ENCODE measurements at places on chromosomes 6 and 20.

DNA sequence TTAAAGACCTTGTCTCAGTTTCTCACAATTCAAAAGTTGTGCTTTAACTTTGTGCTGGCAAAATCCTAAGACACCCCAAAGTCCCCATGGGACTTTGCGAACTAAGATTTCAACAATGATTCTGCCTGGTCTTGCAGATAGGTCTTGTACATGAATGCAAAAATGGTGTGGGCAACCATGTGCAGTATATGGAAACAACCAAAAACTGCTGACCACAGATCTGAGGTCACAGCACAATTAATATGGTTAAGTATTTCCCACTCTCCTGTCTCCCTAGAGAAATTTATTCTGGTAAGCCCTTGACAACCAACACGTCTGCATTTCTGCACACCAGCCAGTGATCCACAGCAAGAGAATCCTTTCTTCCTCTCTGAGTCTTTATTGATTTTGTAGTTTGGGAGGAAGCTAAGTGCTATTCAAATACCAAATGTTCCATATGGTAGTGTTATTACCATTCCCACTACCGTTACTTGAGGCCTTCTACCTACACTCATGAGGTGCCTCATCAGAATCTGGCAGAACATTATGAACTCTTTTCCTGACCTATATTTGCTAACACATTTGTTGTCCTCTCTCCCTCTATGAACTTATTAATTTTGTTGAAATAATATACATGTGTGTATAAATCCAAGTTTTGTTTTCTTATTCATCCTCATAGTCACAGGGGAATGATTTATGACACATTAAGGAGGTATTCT, 178.7 kb downstream of the ATXN1 start:
- no peak for DNase-seq

GRCh38 chr20:1964061-1964460, 29.8 kb downstream of the PDYN start:
- no peak for DNase-seq

DNA sequence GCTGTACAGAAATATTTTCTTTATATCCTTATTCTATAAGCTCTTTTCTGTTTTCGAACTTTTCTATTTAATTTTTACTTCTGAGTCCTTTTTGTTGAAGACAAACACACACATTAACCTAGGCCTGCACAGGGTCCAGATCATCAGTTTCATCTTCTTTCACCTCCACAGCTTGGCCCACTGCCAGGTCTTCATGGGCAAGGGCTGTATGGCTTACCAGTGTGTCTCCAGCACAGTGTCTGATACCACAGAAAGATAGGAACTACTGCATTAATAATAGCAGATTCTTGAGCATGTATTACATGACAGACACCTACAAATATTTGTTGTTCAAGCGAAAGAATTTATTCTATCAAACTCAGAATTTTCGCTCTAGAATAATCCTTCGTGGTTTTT, 24.4 kb downstream of the QKI start:
- no peak for DNase-seq

DNA sequence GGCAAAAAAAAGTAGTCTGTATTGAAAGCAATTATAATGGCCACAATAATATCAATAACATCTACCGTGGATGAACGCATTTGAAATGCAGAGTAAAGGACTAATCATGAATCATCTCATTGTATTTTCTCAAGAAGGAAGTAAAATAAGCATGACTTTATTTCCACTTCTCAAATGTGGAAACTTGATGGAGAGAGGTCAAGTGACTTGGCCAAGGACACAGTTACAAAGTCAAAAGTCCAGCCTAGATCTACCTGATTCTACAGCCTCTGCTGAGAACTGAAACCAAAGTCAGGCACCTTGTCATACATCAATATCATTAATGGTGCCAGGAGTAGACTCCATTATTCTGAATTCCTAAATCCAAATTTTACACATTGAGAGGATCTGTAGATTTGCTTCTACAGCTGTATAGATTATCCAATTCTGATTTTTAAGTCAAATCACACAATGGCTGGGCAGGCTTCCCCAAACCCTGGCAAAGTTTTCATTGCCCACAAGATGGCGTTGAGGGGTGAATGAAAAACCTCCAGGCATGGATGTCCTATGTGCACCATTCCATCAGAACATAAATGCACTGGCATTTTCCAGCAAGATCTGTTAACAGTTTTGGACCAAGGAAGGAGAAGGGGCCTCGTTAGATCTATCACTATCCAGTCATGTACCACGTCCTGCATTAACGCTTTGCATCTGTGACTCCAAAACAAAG, 423.1 kb downstream of the MAFB start:
- no peak for DNase-seq

DNA sequence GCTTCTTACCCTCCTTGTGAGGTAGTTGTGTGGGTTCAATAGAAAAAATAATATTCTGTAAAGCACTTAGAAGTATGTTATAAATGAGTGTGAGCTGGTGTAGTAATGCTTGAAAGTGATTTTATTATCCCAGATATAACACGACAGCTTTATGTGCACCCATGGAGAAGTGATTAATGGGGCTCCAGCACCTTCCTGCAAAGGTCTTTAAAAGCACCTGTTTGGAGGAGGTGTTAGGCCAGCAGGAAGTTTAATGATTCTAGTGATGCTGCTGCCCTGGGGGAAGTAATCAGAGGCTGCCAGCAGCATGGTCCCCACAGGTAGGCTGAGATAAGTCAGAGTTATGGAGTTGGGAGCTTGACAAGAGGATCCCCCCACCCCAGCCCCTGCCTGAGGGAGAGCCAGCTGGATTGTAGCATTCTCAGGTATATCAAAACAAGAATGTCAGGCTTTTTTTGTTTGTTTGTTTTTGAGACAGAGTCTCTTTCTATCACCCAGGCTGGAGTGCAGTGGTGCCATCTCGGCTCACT, 166.3 kb downstream of the PHACTR1 start:
- DNase-seq = no peak

DNA sequence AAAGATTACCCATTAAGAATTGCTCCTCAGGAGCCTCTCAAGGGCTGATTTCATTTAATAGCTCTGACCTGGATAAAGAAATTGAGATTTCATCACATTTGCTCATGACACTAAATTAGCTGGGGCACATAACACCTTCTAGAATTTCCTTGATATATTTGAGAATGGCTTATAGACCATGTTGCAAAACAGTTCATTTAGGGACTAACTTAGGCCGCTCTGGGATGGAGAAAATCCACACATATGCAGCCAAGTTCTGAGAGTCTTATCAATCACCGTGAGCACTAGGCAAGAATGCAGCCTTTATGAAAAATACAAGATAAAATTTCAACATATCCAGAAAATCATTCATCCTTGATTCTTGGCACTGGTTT, 91.0 kb upstream of the MCHR2 start:
- no peak for DNase-seq

DNA sequence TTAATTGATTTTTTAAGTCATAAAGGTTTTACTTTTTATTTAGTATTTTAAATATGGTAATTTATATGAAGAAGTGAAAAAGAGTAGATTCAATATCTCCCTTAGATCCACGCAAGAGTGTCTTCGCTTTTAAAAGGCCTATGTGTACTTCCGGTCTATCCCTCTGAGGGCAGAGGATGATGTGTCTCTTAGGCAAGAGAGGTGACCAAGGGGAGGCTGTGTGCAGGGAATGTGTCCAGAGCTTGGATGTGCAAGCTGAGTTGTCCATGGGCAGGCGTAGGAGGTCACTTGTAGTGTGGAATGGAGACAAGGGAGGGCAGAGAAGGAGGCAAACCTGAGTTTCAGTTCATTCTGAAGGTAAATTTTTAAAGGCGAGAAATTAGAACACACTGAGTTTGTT, 113.9 kb downstream of the CRYBG1 start:
- no peak for DNase-seq

DNA sequence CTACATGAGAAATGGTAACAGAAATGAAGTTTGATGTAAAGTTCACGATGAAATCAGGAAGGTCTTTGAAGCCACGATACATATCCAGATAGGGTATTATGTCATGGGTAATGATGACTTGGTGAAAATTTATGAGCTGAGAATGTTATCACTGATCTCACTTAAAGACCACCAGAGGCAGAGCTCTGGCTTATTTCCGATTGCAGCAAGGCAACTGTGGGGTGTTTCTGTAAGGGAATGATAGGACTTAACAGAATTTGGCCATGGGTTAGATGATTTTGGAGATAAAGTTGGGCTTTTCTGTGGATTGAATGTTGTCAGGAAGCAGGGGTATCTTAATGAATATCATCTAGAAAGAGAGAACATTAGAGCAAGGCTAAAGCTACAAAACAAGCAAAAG, 508.4 kb downstream of the HDGFL1 start:
- DNase-seq = no peak

GRCh38 chr6:130381459-130382380, 15.9 kb downstream of the TMEM200A start:
- no peak for DNase-seq

- DNase-seq = no peak
Measured at GRCh38 chr6:32837651-32838113, 857 bp downstream of the TAP2 start.

GRCh38 chr20:63969838-63970713, at the start of gene ZNF512B:
TSS of gene ZNF512B (minus strand) at chr20:63969930. CDS start at chr20:63967950, 1,980 bp downstream.
- no peak for DNase-seq

DNA sequence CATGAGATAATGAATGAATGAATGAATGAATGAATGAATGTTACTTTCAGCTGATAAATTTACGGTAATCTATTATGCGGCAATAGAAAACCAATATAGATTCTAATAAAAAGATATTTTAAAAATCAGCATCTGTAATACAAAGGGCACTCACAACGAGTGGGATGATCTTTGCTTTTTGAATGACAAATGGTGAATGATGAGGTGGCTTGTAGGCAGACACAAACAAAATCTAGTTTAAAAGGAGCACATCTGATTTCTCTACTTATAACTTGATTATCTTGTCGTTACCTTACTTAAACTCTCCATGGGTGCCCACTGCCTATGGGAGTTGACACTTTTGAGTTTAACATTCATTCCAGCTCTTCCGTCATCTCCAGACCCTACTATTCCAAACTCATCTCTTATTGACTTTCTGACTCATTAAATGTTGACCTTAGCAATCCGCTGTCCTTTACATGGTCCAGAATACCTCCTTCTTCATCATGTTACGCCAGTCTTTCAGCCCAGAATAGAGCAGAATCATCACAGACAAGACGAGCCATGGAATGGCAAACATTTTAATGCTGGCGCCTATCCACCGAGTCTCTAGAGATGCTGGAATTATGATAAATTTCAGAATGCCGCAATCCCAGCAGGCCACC, 41.3 kb downstream of the NHLRC1 start:
- DNase-seq = no peak

DNA sequence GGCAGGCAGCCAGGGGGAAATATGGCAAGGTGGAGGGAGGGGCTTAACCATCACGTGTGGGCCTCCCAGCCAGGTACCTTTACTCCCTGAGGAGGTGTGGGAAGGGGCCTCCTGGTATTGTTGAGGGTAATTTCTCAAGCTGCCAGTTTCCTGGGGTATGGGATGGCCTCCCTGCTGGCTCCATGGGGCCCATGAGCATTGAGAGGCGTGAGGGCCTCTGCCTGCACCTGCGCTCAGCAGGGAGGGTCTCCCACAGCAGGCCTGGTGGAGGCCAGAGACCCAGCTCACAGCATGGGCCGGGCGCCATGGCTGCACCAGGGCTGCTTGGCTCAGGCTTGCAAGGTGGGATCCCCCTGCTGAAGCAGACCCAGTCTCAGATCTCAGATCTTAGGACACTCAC, 113.0 kb downstream of the GRM4 start:
- no peak for DNase-seq

DNA sequence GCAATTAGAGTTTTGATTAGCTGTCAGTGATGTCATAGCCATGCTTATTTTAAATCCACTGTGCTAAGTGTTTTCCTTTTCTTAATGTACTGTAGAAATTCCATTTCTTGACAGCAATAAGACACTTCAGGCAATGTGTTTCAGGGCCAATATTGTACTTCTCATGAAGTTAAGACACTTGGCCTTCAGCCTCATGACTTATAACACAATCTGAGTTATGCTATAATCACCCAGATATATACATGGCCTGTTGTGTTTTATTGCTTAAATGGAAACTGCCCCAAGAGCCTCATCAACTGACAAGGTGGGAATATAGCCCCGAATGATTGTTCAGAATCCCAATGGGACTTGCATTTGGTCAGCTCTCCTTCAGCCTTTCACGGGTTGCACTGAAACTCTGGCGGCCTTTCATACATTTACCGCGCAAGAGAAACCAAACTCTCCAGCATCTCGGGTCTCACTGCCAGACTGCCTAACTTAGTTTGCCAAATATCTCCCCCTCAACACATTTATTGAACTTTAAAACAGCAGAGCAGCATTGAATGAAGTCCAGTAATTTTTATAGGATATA, 44.2 kb upstream of the TBX18 start:
- no peak for DNase-seq

DNA sequence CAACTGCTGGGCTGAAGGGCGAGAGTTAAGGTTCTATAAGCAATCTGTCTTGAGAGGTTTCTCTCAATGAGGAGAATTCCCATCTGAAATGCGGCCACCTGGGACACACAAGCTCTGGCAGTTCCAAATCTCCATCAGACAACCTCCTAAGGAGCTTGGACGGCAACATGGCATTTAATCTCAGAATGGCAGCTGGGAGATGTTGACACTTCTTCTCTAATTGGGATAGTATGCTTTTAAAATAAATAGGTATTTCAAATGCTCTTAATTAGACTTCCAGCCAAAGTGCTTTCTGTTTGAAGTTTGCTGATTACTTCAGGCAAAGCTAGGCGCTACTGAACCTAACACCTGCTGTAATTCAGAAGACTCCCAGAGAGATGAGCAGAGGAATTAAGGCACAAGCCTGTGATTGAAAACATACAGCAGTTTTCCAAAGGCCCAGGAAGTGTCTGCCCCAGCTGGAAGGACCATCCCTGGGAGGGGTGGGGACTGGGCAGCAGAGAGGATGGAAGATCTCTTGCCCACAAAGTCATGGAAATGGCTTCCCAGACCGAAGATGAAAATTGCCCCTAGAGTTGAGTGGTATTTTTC, 59.1 kb upstream of the KCNK16 start:
- no peak for DNase-seq

GRCh38 chr20:31653561-31653960, 15.8 kb downstream of the COX4I2 start:
- no peak for DNase-seq

DNA sequence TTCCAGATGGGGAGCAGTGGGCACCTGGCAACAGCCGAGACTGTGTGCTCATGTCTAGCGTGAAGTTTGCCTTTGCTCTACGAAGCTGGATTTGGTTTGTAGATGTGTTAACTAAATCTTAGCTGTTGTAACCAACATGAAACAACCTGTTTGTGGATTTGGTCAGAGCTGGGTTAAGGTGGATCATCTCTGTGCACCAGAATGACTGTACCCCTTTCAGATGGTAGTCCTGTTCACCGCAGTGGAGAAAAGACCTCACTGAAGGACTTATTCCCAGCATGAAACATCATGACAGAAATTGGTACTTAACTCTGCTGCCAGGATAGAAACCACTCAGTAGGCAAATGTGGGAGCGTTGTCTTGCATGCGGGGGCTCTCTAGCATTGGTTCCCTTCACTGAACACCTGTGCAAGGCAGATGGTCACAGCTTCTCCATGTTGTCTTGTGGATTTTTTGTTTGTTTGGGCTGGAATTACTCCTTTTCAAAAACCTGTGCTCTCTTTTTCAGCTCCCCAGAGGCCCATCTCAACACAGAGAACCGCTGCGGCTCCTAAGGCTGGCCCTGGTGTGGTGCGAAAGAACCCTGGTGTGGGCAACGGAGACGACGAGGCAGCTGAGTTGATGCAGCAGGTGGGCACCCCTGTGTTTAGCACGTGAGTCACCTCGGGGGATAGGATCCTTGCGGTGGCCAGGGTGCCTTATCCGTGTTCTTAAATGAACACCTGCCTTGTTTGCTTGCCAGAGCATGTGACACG, 19.3 kb upstream of the EFCAB8 start:
- no peak for DNase-seq

Measured in BJ (cell line).